Tibial nerve (tissue), 4 donors: ENCODE measurements at places on chromosomes 3 and 15.

- no peak overlapping the region for H3K27ac ChIP-seq
- no peaks in the 10 kb centered on the region for H3K27me3 ChIP-seq
- no peaks in the 10 kb centered on the region for H3K36me3 ChIP-seq
- H3K4me1 ChIP-seq = no peaks in the 10 kb centered on the region
These were observed 6.3 kb downstream of the CAV3 start for GRCh38 chr3:8739757-8740504.

GRCh38 chr3:98540346-98540745 is 8.6 kb downstream of the GPR15 start:
- no peak for DNase-seq
- no peak overlapping the region for H3K4me3 ChIP-seq
- no peaks in the 10 kb centered on the region for H3K27me3 ChIP-seq
- peaks cover 2% of the 10 kb centered on the region for H3K36me3 ChIP-seq
- H3K4me1 ChIP-seq = no peaks in the 10 kb centered on the region

GRCh38 chr3:181568248-181568647 is 143.5 kb upstream of the SOX2 start:
- no peaks in the 10 kb centered on the region for H3K4me1 ChIP-seq
- no peak overlapping the region for H3K27ac ChIP-seq
- H3K27me3 ChIP-seq = no peaks in the 10 kb centered on the region
- DNase-seq = no peak
- no peaks in the 10 kb centered on the region for H3K36me3 ChIP-seq
- no peak overlapping the region for H3K4me3 ChIP-seq

DNA sequence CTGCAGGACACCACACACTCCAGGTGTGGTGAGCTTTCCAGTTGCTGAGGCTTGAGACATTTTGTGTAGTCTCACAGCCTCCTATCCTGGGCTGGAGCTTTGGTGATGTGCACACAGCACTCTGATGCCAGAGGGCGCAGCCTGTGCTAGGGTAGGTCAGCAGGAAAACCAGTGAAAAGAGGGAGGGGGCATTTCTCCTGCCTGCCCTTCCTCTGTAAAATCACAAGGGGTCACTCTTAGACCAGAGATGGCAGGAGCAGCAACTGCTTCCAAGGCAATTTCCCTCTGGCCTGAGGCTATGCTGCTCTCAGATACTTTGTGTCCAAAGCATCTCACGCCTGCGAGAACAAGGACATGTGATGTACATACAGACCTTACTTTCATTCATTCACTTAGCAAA is 16.5 kb upstream of the MUSTN1 start:
- no peaks in the 10 kb centered on the region for H3K27me3 ChIP-seq
- peaks cover 91% of the 10 kb centered on the region for H3K36me3 ChIP-seq
- DNase-seq = no peak
- H3K27ac ChIP-seq = no peak overlapping the region
- no peaks in the 10 kb centered on the region for H3K4me1 ChIP-seq

- H3K4me1 ChIP-seq = no peaks in the 10 kb centered on the region
- H3K27me3 ChIP-seq = no peaks in the 10 kb centered on the region
- no peak overlapping the region for H3K4me3 ChIP-seq
- H3K36me3 ChIP-seq = no peaks in the 10 kb centered on the region
These were observed 41.6 kb downstream of the FBN1 start for GRCh38 chr15:48603922-48604321.

DNA sequence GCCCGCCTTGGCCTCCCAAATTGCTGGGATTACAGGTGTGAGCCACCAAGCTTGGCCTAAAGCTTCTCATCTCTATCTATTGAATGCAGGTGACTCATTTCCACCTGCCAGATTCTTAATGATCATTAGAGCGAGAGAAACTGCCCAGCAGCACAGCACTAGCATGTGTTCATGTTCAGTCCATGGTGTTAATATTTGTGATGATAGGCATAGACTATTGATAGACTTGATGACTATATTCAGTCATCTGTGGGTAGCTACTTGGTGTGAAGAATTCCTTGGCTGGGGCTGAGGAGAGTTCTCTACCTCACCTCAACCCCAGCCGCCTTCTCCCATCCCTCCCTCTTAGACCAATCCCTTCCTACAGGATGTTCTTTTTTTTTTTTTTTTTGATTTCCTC is 60.0 kb downstream of the ST6GAL1 start:
- no peaks in the 10 kb centered on the region for H3K27me3 ChIP-seq
- no peaks in the 10 kb centered on the region for H3K4me1 ChIP-seq
- no peak for DNase-seq

DNA sequence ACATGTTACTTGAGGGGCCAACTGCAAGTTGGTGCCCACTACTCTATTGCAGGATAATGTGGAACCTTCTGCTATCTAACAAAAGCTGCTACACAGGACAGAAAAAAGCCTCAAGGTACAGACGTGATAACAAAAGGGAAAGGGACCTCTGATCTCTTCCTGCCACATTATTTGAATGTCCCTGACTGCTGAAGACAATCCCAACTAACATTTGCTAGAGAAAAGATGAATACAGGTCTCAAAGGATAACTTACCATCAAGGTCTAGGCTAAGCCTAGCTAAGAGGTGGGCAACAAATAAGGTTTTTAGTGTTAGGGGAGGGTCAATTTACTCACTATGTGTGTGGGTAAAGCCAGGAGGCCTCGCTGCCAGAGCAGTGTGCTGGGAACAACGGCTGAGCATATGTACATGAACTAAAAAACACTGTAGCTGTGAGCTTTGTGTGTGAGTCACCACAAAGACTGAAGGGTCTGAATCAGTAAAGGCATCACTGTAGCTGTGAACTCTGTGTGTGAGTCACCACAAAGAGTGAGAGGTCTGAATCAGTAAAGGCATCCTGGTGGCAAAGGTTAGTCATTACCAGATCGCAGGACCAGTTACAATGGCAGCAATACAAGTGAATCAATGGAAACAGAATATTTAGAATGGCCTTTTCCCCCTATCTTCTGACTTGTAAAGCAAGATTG is 111.7 kb downstream of the LMLN start:
- no peak overlapping the region for H3K4me3 ChIP-seq
- no peaks in the 10 kb centered on the region for H3K4me1 ChIP-seq
- H3K27ac ChIP-seq = no peak overlapping the region
- H3K27me3 ChIP-seq = peaks cover 45% of the 10 kb centered on the region

DNA sequence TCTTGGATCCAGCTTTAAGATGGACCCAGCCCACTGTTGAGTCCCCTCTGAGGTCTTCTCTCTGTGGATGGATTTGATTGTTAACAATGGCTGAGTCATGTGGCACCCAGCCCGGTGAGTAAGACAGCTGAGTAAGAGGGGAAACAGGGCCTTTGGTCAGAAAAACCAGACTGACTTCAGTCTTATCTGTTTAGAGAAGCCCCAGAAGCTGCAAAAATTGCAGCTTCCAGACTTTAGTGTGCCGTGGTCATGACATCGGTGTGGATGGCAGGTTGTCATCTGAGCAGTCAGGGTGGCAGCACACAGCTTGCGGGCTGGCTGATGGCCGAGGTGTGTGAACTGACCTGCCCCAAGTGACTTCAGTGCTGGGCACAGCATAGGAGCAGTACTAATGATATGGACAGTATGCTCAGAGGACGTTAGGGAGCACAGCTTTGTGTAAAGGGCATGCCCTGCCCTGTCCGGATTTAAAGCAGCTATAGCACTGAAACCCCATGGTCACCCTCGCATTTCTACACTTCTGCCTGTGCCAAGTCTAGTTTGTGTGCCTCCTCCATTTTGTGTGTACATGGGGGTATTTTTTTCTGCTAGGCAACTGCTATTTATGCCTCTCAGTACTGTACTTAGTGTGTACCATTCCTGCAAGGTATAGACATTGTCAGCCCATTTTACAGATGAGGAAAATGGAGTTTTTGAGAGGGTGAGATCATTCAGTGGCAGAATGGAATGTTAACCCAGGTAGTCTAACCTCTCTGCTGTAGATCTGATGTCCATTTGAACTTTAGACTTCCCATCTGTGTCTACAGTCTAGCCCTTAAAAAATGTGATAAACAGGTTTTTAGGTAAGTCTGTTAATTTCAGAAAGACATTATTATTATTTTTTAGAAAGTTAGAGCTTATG is 44.4 kb downstream of the FLNB start:
- DNase-seq = peak; percentile 90
- peak overlapping the region; percentile 86 for H3K27ac ChIP-seq
- no peaks in the 10 kb centered on the region for H3K27me3 ChIP-seq
- H3K36me3 ChIP-seq = no peaks in the 10 kb centered on the region

GRCh38 chr3:79167651-79168416 is 600.0 kb downstream of the ROBO1 start:
- H3K27ac ChIP-seq = no peak overlapping the region
- no peaks in the 10 kb centered on the region for H3K27me3 ChIP-seq
- H3K4me3 ChIP-seq = no peak overlapping the region
- no peak for DNase-seq
- no peaks in the 10 kb centered on the region for H3K4me1 ChIP-seq
- no peaks in the 10 kb centered on the region for H3K36me3 ChIP-seq

DNA sequence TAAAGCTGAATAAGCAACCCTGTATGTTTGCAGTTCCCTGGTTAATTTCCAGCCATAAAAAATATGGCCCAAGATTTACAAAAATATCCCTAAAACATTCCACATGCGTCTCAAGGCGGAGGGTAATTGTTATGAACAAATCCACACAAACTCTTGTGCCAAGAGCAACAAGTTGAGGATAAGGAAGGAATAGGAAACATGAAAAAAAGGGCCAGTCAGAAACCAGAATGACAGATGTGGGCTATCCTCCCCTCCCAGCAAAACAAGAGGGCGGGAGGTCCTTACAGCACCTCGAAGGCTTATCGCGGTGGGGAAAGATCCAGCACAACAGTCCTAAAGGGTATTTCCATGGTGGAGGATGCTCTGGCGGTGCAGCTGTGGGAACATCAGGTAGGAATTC is 155.6 kb upstream of the HES1 start:
- H3K4me3 ChIP-seq = no peak overlapping the region
- no peak for DNase-seq
- H3K4me1 ChIP-seq = peaks cover 8% of the 10 kb centered on the region
- no peaks in the 10 kb centered on the region for H3K27me3 ChIP-seq
- peak overlapping the region; percentile 29 for H3K27ac ChIP-seq

DNA sequence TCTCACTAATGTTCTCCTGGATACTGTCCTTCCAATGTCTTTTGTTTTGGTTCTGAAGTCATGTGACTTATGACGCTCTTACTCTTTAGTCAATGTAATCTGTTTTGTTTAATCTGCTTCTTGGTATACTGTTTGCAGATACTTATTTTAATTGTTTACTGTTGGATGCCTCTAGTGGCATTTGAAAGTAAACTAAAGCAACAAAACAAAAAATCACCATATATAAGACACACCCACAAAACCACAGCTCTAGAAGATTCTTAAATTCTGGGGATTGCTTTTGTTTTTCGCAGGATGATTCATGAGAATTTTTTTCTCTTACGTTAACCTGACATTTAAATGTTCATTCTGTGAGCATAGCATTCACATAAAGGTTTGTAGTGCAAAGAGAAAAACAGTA is 16.8 kb downstream of the SLC25A26 start:
- no peaks in the 10 kb centered on the region for H3K27me3 ChIP-seq
- DNase-seq = no peak
- H3K4me1 ChIP-seq = no peaks in the 10 kb centered on the region
- H3K36me3 ChIP-seq = no peaks in the 10 kb centered on the region
- H3K4me3 ChIP-seq = no peak overlapping the region

GRCh38 chr3:140153736-140154135 is 218.8 kb downstream of the CLSTN2 start:
- DNase-seq = no peak
- H3K4me1 ChIP-seq = no peaks in the 10 kb centered on the region
- H3K27ac ChIP-seq = no peak overlapping the region
- no peak overlapping the region for H3K4me3 ChIP-seq
- no peaks in the 10 kb centered on the region for H3K36me3 ChIP-seq
- no peaks in the 10 kb centered on the region for H3K27me3 ChIP-seq

GRCh38 chr15:65062726-65063125 is 5.1 kb downstream of the RASL12 start:
- peaks cover 56% of the 10 kb centered on the region for H3K4me1 ChIP-seq
- DNase-seq = no peak
- H3K4me3 ChIP-seq = no peak overlapping the region
- no peaks in the 10 kb centered on the region for H3K36me3 ChIP-seq
- peak overlapping the region; percentile 68 for H3K27ac ChIP-seq
- no peaks in the 10 kb centered on the region for H3K27me3 ChIP-seq

DNA sequence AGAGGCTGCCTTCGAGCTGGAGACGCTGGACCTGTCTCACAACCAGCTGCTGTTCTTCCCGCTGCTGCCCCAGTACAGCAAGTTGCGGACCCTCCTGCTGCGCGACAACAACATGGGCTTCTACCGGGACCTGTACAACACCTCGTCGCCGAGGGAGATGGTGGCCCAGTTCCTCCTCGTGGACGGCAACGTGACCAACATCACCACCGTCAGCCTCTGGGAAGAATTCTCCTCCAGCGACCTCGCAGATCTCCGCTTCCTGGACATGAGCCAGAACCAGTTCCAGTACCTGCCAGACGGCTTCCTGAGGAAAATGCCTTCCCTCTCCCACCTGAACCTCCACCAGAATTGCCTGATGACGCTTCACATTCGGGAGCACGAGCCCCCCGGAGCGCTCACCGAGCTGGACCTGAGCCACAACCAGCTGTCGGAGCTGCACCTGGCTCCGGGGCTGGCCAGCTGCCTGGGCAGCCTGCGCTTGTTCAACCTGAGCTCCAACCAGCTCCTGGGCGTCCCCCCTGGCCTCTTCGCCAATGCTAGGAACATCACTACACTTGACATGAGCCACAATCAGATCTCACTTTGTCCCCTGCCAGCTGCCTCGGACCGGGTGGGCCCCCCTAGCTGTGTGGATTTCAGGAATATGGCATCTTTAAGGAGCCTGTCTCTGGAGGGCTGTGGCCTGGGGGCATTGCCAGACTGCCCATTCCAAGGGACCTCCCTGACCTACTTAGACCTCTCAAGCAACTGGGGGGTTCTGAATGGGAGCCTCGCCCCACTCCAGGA is 21.1 kb downstream of the NRROS start:
- no peaks in the 10 kb centered on the region for H3K27me3 ChIP-seq
- DNase-seq = no peak
- H3K36me3 ChIP-seq = no peaks in the 10 kb centered on the region
- H3K4me3 ChIP-seq = no peak overlapping the region
- H3K27ac ChIP-seq = no peak overlapping the region

DNA sequence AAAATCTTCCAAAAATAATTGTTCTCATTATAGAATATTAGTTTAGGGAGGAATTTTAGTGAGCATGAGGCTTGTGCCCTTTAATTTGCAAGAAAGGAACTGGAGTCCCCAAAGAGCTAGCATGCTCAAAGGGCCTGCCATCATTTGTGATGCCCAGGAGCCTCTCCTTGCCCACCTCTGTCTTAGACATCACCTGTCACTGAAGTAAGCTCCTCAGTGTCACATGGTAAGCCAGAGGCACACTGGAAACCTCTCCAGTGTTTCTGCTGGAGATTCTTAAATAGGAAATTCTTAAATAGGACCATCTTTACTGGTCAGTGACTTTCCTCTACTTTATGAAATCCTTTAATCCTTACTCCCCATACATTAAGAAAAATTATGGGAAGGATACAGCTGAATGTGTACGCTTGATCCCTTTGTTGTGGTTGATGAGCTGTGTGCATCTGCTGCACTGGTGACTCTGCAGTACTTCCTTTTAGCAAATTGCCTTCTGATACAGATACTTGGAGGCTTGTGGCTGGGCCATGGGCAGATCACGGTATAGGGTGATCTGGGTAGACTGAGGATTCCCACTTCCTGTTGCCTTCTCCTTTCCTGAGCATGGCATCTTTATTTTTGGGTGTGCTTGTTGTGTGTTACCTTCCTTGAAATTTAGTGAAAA is 197.4 kb downstream of the KLHL25 start:
- H3K36me3 ChIP-seq = no peaks in the 10 kb centered on the region
- no peak overlapping the region for H3K4me3 ChIP-seq
- no peaks in the 10 kb centered on the region for H3K27me3 ChIP-seq
- no peak for DNase-seq
- no peak overlapping the region for H3K27ac ChIP-seq
